ENCODE measurements at places on chromosomes 3 and 15. TPM values are rescaled to one million over a fixed set of nuclear protein-coding genes. Genes with fewer than 3 reads are reported as not detected.

Gene POLQ
- 0.28 TPM for total RNA-seq

Gene INKA1
- 1.8 TPM for total RNA-seq

Gene GPR87
- total RNA-seq, result not detected

Gene GUCA1C
- total RNA-seq, result not detected

Gene SH3BP5
- total RNA-seq, result 14.4 TPM

Gene CPNE9
- total RNA-seq, result not detected

Gene IL5RA
- 0.51 TPM for total RNA-seq

Gene TUSC7
- total RNA-seq, result not detected

Gene CORO2B
- total RNA-seq, result 6.0 TPM

Gene MAN2C1
- total RNA-seq, result 81.8 TPM

- H3K27ac ChIP-seq, result no peak overlapping the region
- no peaks in the 10 kb centered on the region for H3K4me1 ChIP-seq
- no peak for DNase-seq
- no peaks in the 10 kb centered on the region for H3K27me3 ChIP-seq
- H3K36me3 ChIP-seq, result no peaks in the 10 kb centered on the region
Measured at GRCh38 chr3:35927441-35927840, 288.1 kb downstream of the ARPP21 start.

DNA sequence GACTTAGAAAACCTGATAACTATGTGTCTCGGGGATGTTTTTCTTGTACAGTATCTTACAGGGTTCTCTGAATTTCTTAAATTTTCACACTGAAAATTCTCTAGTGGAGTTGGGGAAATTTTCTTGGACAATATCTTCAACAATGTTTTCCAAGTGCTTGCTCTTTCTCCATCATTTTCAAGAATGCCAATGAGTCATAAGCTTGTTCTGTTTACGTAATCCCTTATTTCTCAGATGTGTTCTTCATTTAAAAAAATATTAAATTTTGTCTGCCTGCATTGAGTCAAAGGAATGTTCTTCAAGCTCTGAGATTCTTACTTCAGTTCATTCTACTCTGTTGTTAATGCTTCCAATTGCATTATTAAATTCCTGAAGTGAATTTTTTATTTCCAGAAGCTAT is 21.9 kb upstream of the PLSCR2 start:
- H3K4me3 ChIP-seq, result no peak overlapping the region
- no peak for DNase-seq
- no peaks in the 10 kb centered on the region for H3K36me3 ChIP-seq
- H3K27me3 ChIP-seq, result no peaks in the 10 kb centered on the region
- no peak overlapping the region for H3K27ac ChIP-seq

DNA sequence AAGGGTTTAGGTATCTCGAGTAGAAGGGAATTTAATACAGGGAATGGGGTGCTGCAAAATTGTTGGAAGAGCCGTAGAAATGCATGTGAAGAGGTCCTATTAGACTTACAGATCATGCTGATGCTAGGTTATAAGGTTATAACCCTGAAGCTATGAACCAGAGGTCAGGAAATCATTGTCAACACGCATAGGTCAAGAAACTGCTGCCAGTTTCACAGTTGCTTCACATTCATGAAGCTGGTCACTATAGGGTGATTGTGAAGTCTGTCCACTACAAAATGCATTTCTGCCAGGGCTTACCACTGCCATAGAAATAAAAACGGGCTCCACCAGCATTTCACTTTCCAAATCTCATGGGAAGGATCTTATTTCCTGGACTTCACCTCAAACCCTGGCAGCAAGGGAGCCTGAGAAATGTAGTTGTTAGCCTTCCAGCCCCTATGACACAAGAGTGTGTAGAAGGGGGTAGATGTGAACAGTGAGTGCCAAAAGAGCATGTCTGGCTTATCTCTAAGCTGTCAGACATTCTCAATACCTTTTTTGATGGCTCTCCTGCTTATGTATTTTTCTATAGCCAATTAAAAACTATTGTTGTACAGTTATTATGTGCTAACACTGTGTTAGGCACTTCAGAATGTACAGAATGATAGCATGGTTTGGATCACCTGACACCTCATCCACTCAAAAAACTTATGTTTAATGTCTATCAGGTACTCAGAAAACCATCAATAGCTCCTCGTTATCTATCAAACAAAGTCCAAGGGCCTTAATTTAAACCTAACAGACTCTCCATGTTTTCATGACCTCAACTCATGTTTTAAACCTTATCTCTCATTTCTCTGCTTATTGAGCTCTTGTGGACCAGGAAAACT is 148.3 kb upstream of the TSC22D2 start:
- DNase-seq, result no peak
- H3K4me3 ChIP-seq, result no peak overlapping the region
- no peak overlapping the region for H3K27ac ChIP-seq
- no peaks in the 10 kb centered on the region for H3K36me3 ChIP-seq

DNA sequence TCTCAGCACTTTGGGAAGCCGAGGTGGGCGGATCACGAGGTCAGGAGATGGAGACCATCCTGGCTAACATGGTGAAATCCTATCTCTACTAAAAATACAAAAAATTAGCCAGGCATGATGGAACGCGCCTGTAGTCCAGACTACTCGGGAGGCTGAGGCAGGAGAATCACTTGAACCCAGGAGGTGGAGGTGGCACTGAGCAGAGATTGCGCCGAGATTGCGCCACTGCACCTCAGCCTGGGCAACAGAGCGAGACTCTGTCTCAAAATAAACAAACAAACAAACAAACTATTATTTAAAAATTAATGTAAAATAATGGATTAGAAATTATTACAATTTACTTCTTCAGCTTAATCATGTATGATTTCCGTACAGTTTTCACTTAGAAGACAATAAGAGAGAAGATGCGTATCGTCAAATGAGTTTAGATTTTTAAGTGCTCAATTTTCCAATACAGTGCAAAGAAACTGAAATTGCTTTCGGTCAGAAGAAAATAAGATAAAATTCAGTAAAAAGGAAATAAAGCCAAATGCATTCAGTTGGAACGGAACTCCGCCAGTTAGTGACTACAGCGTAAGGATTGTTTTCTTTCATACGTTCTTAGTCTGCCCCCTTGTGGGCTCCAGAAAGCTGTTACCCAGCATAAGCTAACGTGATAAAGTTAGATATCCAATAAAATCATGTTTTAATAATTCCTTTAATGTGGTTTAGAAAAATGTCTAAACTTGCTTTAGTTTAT is 24.8 kb downstream of the AADAC start:
- H3K27ac ChIP-seq, result no peak overlapping the region
- H3K27me3 ChIP-seq, result no peaks in the 10 kb centered on the region
- H3K4me3 ChIP-seq, result peak overlapping the region; percentile 30
- H3K4me1 ChIP-seq, result no peaks in the 10 kb centered on the region
- no peaks in the 10 kb centered on the region for H3K36me3 ChIP-seq

- no peaks in the 10 kb centered on the region for H3K36me3 ChIP-seq
- no peak overlapping the region for H3K4me3 ChIP-seq
- H3K4me1 ChIP-seq, result no peaks in the 10 kb centered on the region
- H3K27me3 ChIP-seq, result no peaks in the 10 kb centered on the region
Measured at GRCh38 chr3:25273582-25274171, 154.4 kb upstream of the RARB start.

DNA sequence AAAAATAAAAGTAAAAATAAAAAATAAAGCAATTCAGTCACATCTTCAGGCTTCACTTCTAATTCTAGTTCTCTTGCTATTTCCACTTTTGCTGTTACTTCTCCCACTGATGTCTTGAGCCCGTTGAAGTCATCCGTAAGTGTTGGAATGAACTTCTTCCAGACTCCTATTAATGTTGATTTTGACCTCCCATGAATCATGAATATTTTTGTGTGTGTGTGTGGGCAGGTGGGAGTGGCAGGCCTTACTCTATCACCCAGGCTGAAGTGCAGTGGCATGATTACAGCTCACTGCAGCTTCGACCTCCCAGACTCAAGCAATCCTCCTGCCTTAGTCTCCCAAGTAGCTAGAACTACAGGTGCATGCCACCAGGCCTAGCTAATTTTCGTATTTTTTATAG is 10.7 kb downstream of the USP4 start:
- no peak overlapping the region for H3K4me3 ChIP-seq
- H3K27ac ChIP-seq, result no peak overlapping the region
- no peaks in the 10 kb centered on the region for H3K27me3 ChIP-seq
- H3K36me3 ChIP-seq, result peaks cover 81% of the 10 kb centered on the region

GRCh38 chr3:191894406-191894805 is 433.4 kb downstream of the PYDC2 start:
- H3K4me3 ChIP-seq, result no peak overlapping the region
- H3K27ac ChIP-seq, result no peak overlapping the region
- H3K27me3 ChIP-seq, result no peaks in the 10 kb centered on the region
- DNase-seq, result no peak

DNA sequence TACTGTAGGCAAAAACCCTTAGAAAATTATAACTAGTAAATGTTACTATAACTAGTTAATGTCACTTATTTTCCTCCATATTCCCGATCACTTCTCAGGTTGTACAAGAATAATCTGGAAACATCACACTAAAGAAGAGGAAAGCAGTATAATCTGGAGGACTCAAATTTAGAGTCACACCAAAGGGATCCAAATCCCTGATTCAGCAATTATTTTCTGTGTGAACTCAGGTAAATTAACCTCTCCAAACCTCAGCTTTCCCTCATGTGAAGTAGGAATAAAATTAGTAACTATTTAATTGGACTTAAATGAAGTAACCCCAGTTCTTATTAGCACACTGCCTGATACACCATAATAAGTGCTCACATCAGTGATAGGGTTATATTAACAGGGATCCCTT is 170.1 kb upstream of the NECTIN3 start:
- H3K27me3 ChIP-seq, result no peaks in the 10 kb centered on the region

DNA sequence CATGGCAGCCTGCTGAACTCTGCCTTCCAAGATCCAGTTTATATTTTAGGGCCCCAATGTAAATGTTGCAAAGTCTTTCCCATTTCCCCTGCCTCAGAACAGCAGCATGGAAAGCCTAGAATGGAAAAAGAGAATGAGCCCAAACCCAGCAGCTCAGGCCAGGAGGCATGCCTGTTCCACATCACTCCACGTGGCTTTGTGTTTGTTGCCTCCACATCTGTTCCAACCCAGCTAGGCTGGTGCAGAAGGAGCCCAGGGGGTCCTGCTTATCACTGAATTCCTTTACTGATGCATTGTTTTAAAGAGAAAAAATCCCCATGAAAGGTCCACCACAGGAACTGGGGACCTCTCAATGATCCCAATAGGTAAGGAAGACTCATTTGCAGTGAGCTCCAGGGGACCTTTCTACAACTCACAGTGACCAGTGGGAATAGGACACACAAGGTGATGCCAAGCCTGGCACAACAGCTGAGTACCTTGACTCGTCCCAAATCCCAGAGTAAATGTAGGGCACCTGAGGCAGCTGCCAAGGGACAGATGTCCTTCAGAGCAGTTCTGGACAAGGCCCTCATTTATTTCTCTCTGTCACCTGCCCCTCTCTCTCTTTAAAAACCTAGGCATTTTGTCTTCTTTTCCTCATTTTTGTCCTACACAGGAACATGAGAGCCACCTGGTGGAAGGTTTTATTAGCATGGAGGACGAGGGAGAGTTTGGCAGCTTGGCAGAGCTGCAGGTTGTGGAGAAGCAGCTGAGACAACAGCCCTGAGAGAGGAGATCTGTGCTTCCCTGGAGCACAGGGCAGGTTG is 41.7 kb upstream of the ADAMTS17 start:
- no peak overlapping the region for H3K27ac ChIP-seq
- no peaks in the 10 kb centered on the region for H3K4me1 ChIP-seq
- no peaks in the 10 kb centered on the region for H3K36me3 ChIP-seq
- H3K27me3 ChIP-seq, result no peaks in the 10 kb centered on the region
- DNase-seq, result no peak

DNA sequence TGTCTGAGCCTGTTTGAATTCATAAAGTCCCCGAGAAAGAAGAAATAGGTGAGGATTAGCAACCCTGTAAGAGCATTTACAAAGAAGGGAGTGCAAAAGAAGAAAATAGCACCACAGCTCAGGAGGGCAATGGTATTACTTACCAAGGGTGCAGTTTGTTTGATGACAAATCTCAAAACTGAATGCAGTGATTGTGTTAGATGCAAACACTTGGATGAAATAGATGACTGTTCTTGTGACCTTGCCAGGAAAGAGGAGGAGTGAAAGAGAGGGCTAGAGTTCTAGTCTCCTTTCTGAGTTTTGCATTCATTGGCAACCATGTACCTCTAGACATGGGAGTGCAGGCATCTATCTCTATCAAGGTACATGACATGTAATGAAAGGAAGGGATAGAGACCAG is 1030.8 kb upstream of the CFAP20DC start:
- no peaks in the 10 kb centered on the region for H3K27me3 ChIP-seq
- H3K4me1 ChIP-seq, result no peaks in the 10 kb centered on the region
- no peak for DNase-seq
- no peaks in the 10 kb centered on the region for H3K36me3 ChIP-seq
- no peak overlapping the region for H3K4me3 ChIP-seq

GRCh38 chr3:131738095-131738494 is 235.3 kb upstream of the MRPL3 start:
- no peak overlapping the region for H3K27ac ChIP-seq
- H3K4me1 ChIP-seq, result peaks cover 5% of the 10 kb centered on the region
- no peak overlapping the region for H3K4me3 ChIP-seq
- no peaks in the 10 kb centered on the region for H3K36me3 ChIP-seq
- no peak for DNase-seq

GRCh38 chr3:191775451-191776233 is 314.7 kb downstream of the PYDC2 start:
- H3K27me3 ChIP-seq, result no peaks in the 10 kb centered on the region
- DNase-seq, result no peak
- H3K36me3 ChIP-seq, result no peaks in the 10 kb centered on the region
- H3K4me1 ChIP-seq, result no peaks in the 10 kb centered on the region

- H3K36me3 ChIP-seq, result no peaks in the 10 kb centered on the region
- H3K4me1 ChIP-seq, result no peaks in the 10 kb centered on the region
- no peak for DNase-seq
- no peaks in the 10 kb centered on the region for H3K27me3 ChIP-seq
- H3K4me3 ChIP-seq, result no peak overlapping the region
Measured at GRCh38 chr15:41945731-41946130, 26.6 kb downstream of the EHD4 start.

DNA sequence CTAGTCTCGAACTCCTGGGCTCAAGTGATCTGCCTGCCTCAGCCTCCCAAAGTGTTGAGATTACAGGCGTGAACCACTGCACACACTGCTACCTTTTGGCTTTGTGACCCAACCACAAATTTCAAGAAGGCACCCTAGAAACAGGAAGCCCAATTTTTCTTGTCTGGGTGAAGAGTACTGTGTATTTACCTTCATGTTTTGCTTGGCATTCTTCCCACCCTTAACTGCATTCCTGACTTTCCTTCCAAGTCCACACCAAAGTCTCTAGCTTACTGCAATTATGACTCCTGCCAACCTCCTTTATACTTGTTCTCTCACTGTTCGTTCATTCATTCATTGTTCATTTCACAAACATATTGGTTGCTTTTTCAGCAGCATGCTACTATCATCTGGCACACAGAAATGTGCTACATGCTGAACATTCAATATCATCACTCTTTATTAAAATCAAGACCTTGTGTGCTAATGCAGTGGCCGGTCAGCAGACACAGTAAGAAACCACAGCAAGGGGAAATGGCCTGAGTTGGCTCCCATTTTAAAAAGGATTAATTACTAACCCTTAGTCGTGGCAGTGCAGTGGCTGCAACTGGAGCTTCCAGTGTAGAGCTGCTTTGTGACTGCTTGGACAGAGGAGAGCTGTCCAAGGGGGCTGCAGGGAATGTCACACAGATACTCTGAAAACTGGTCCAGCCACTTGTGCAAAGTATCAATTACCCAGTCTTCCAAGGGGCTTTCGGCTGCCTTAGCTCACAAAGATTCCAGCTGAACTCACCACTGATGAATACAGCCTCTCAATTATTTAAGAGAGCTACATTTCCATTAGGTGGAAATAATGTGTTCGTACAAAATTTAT is 94.0 kb downstream of the ETFA start:
- H3K27ac ChIP-seq, result no peak overlapping the region
- H3K36me3 ChIP-seq, result peaks cover 41% of the 10 kb centered on the region
- no peak for DNase-seq
- H3K4me1 ChIP-seq, result no peaks in the 10 kb centered on the region
